Thymus (tissue), 14 donors: ENCODE measurements at places on chromosomes 6 and 20.
A peak's percentile ranks its signal among the peaks of the same experiment; 100 is the strongest.

DNA sequence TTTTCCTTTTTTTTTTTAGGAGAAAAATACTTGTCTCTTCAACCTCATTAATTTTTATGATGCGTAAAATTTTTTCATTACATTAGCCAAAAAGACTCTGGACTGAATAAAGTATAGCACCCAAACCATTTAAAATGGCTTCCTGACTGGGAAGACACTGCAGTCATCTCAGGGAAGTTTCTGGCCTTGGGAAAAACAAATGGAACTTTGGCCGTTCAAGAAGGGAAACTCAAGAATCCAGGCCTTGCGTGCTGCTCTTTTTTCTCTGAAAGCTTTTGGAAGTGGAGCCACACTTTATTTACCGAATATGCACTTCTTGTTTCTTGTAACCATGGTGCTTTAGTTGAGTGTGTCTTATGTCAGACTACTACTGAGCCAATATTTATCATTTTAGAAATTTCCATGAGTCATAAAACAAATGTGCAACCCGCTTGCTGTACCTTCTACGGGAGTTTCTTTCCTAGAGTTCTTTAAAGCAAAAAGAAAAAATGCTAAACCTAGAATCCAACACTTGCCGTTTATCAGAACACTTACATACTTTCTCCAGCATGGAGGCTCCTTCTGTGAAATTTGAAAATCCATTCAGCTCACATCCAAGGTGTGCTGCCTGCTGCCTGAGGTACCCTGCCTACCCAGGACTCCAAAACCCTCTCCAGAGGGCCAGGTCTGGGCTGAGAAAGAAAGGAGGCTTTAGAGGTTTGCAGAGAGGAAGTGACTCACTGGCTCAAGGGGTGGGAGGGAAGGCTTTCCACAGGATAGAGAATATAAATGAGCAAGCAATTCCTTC lies 11.5 kb upstream of the DSTN start:
- no peak for DNase-seq

- no peak for DNase-seq
Observed at GRCh38 chr6:2563635-2564034, 187.1 kb downstream of the MYLK4 start.

GRCh38 chr6:52373151-52373690 lies 11.3 kb downstream of the PAQR8 start:
- DNase-seq = no peak

- DNase-seq = no peak
Observed at GRCh38 chr20:35768731-35769664, 2.8 kb upstream of the PHF20 start.

GRCh38 chr6:62528894-62529526 lies 243.0 kb upstream of the KHDRBS2 start:
- DNase-seq = no peak

GRCh38 chr6:30163090-30163917 lies at the start of gene TRIM15:
Gene TRIM15, plus strand, starts transcription at chr6:30163546. Its CDS starts 139 bp downstream, at chr6:30163685.
- no peak for DNase-seq

DNA sequence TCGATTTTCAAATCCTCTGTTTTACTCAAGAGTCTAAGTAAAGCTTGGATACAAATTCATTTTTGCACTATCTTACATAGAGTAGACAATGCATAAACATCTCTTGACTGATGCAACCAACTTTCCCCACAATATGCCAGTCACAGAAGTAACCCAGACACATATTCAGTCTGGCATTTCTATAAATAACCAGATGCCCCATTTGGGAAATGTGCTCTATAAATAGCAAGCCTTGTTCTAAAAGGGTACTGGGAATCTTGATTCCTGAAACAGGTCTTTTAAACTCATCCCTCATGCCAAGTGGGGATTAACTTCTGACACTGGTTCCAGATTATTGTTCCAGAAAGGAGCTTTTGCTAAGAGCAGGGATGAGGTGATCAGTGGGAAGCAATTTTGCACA lies 411.7 kb downstream of the EPM2A start:
- DNase-seq = no peak

DNA sequence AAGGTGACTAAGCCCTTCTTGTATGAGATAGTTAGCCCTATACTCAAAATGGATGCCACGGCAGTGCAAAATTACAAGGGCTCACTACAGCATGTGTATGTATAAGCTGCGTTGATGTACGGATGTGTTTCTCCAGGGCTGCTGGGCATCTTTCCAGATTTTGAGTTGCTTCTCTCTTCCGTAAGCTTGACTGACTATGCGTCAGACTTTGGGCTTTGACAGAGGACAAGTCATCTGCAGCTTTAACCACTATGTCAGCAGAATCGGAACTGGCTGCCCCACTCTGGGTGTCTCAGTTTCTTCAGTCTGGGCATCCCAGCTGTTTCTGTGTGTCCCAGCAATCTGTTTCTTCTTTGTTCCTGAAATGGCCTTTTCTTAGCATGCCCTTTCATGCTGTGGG lies 241.6 kb downstream of the BTBD3 start:
- DNase-seq = no peak

GRCh38 chr20:4040283-4041179 lies 25.2 kb upstream of the RNF24 start:
- DNase-seq = no peak

GRCh38 chr6:116047173-116047933 lies 13.3 kb downstream of the FRK start:
- no peak for DNase-seq

DNA sequence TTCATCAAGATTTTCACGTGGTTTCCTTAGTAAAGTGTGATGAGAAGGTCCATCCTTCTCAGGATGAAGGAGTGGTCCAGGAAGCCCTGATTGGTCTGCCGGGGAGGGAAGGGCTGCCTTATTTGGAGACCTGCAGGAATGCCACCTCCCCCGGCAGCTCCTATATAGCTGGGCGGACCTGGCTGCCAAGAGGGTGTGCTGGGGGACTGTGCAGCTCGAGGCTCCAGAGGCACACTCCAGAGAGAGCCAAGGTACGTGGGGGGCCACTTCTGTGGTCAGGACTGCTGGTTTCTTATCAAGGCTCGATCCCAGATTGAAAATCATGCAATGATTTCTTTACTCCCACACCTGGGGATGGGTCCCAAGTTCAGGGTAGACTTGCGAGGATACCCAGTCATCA lies at the start of gene PRND:
TSS of gene PRND (plus strand) at position 191 of the 400 bp plus-strand sequence. CDS start 2,643 bp downstream, outside the sequence.
- DNase-seq = no peak

DNA sequence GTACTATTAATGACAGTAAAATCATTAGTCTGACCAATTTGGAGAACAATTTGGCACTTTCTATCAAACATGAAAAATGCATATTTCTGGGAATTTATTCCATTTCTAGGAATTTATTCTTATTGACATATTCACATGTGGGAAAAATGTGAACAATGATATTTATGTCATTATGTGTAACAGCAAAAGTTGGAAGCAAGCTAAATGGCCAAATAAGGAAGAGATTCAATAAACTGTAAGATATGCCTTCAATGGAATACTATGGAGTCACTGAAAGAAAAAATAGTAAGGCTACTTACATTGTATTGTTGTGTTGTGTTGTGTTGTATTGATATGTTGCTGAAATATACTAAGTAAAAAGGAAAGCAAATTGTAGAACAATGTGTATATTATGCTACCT lies 100.5 kb upstream of the EDN1 start:
- DNase-seq = no peak

GRCh38 chr20:34022839-34023234 lies 29.1 kb downstream of the RALY start:
- no peak for DNase-seq

- no peak for DNase-seq
Observed at GRCh38 chr20:57953638-57954037, 243.8 kb upstream of the PMEPA1 start.

DNA sequence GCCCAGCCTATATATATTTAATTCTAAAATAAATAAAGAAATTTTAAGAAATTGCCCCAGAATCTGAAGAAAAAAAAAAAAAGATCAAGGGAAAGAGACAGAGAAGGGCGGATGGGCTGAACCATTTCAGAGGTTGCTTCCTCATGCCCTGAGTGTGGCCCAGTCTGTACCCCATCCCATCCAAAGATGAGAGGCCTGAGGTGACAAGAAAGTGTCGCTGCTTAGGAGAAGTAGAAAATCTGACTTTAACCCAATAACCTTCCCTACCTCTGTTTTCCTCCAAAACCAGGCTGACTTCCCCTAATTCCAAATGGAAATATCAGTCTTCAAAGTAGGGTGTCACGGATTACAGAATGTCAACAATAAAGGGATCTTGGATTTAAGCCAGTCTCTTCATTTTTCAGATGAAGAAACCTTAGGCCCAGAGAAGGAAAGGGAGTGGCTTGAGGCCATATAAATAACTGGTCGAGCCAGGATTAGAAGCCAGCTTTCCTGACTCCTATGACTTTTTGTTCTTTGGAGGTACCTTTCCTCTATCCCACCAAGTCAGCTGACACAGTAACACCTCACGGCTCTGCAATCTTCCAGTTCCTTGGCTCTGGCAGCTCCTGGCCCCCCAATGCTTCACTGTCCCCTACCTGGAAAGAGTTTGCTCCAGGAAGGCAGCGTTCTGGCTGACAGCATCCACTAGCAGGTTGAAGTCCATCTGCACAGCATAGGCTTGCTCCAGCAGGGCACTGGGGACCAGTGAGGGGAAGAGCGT lies 10.1 kb downstream of the GSS start:
- no peak for DNase-seq

- no peak for DNase-seq
Observed at GRCh38 chr6:35640017-35640664, 48.6 kb downstream of the FKBP5 start.

GRCh38 chr20:62523473-62524203 lies 47.8 kb upstream of the GATA5 start:
- DNase-seq = peak; percentile 80

DNA sequence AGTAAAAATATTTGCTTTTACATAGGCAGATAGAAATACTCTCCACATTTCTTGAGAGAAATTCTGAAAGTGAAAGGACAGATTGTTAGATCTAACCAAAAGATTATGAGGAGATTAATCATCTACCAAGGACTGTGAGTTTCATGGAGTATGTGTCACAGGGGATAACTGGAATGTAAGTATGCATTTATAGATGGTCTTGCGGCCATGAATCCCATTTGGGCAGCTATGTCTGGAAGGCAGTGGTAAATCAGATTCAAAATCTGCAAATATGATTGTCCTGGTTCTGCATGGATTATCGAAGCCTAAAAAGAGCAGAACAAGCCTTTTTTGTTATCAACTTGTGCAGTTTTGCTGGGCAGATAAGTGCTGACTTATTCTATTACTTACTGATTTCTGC lies 293.8 kb downstream of the RFPL4B start:
- no peak for DNase-seq

DNA sequence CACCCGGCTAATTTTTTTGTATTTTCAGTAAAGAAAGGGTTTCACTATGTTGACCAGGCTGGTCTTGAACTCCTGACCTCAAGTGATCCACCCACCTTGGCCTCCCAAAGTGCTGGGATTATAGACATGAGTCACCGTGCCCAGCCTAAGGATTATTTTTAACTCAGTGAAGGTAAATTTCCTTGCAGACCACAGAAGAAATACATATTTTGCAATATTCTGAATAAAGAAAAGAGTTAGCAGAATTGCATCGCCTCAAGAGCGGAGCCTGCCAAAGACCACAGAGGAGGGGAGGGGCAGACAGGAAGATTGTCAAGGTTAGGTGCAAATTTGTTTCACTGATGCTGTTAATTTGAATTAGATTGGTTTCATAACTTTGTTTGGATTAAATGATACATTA lies 47.4 kb downstream of the SOD2 start:
- DNase-seq = no peak

DNA sequence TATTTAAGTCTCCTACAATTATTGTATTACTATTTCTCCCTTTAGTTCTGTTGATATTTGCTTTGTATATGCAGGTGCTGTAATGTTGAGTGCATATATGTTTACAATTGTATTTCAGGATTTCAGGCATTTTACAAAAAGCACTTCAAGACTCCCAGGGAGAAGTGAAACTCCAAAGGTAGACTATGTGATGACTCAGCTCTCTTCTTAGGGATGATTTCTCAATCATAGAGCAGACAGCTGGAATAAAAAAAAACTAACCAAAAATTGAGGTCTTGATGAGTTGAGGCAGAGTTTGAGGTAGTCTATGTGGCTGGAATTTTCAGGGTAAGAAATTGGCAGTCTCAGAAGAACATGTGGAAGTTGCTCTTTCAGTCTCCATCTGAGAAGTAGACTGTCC lies 786.1 kb downstream of the TFAP2A start:
- no peak for DNase-seq

DNA sequence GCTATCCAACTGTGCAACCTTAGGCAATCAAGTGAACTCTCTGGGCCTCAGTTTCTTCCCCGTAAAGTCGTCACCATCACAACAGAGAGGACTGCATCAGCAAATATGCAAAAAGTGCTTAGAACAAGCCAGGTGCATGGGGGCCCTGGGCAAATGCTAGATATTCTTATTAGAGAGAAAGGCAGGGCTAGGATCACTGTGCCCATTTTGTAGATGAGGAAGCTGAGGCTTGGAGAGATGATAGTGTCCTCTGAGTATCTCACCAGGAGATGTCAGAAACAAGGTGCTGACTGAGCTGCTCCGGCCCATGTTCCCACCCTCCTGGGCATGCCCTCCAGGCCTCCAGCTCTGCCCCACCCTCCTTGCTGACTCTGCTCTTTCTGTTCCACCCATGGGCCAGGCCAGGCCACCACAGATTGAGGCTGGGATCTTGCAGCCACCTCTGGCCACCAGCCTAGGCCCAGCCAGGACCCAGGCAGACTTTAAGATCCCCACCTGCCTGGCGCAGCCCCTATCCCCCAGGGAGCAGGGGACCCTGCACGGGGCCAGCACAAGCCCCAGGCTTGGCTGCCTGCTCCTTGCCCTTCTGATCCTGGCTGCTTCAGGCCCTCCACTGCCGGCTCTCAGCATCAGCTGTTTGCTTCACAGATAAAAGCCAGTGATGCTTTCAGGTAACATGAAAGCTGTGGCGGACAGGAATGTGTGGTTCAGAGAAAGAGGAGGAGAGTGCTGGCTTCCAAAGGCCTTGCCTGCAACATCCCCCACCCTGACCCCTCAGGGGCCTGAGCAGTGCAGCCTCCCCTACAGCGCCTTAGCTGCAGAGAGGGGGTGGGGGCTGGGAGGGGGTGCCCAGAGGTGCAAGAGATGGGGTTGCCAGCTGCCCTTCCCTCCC lies 47.6 kb downstream of the GRM4 start:
- DNase-seq = no peak

GRCh38 chr6:44456070-44456965 lies 68.8 kb downstream of the CDC5L start:
- peak; percentile 9 for DNase-seq

DNA sequence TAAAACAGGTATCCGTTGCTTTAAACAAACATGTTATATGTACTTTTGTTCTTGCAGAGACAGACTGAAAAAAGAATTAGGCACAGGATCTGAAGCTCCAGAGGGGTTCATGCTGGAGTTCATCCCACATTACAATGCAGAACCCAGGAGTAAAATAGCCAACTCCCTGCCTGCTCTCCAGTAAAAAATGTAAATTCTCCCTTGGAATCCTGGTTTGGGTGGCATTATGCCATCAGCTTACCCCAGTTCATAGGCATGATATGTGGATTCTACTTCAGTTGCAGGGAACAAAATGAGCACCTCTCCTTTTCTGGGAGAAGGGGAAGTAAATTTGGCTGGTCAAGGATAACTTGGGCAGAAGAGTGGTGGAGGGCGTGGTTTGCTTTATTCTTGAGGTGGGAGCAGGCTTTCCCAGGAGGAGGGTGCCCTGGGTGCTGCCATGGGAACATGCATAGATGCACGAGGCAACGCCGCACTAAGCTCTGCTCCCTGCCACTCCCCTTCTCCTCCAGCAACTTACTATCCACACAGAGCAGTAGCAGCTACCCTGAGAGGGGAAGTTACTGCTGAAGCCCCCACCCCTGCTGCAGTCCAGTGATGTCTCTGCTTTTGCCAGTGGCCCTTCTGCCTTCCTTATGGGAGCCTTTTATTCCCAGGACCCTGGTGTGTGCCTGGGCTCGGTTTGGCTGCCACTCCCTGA lies 71.6 kb upstream of the GLP1R start:
- DNase-seq = no peak
